ENCODE measurements at places on chromosomes 7 and 10.

DNA sequence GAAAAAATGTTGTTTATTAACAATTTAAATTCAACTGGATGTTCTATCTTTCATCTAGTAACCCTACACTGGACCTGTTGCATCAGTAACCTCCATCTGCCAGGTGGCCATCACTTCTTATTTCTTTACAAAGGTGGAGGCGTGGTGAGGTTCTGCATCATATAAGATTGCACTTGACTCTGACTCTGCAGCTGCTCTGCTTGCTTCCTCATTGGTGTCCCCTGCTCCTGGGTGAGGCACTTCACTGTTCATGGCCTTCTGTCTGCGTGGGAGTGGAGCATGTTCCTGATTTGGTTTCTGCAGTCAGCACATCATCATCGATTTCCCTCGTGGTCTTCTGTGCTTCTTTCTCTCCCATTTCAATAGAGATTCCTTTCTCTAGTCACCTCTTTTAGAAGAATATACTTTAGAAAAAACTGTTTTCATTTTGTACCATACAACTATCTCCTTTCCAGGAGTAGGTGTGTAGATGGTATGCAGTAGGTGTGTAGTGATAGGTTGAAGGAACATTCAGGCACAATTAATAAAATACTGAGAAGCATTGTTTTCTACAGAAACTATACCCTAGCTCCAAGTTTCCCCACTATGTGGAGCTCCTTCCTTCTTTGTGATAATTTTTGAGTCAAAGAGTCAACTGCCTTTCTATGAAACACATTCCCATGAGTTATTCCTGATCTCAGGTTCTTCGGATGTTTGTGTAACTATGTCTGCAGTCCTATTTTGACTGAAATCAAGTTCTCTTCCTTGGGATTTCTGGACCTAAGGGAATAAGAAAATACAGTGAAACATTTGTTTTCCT is 231.7 kb upstream of the CNTNAP2 start:
- DNase-seq: no peak

DNA sequence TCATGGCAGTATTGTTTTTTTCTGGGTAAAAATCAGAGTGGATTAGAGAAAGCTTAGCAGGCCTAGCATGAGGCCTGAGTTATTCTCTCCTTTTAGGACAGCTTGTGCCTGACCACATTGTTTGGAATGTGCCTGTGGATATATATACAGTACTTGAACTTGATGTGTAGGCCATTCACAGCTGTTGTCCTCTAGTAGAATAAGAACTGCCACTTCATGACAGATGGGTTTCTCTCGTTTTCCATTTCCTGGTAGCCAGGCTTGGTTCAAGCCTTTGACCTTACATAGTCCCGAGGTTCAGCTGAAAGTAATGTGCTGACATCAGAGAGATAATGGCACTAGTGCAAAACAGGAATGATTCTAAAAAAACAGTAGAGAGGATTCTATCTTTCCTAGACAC is 473.9 kb downstream of the AUTS2 start:
- DNase-seq: no peak

DNA sequence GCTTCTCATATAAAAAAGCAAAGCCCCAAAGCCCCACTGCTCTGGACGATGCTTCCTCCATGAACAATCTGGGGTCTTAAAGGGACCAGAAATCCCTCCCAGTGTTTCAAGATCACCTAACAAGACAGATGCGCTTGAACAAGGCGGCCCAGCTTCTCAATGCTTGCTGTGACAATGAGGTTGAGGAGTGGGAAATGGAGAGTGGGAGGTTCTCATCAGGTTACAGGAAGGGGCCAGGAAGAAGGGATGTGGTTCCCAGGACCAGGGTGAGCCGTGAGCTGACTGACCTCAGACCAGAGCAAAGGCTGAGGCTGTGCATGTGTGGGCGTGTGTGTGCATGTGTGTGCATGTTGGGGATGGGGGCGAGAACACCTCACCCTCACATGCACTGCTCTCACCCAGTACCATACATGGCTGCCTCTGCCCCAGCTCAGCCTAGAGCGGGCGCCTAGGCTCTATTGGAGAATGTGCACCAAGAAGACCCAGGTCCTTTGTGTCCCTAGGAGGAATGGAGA is 220.8 kb upstream of the GPR26 start:
- no peak for DNase-seq

DNA sequence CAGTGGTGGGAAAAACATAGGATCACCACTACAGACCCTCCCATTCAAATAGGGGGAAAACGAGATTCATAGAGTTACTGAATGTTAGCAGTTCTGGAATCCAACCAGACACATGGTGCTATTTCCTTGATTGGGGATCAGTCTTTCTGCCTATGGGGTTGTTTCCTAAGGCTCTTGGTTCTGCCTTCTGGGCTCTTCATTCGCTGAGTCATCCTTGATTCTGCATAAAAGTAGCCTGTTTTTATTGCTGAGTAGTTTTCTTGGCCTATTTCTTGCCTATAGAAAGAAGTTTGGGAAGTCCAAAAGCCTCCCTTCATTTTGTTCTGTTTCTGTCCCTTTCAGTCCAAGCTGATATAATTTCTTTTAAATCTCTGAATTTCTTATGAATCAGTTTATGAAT is 99.3 kb upstream of the OIT3 start:
- DNase-seq: no peak
